Naive thymus-derived CD8-positive, alpha-beta T cell (primary cell): ENCODE measurements at places on chromosomes 6 and 20.

DNA sequence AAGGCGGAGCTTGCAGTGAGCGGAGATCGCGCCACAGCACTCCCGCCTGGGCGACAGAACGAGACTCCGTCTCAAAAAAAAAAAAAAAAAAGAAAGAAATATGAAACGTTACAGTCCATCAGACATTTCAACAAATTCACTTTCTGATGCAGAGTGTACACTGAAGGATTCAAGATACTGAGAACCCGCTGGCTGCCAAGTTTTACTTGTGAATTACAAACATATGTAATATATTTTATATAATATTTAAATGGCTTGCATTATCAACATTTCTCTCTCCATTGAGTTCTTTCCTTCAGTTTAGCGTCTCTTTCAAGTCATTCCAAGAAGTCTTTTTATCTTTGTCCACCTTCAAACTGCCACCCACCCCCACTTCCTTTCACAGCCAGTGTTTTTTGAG lies 240.9 kb upstream of the RNF217 start:
- no peak for DNase-seq

- no peak for DNase-seq
Measured at GRCh38 chr6:160973311-160974250, 18.0 kb upstream of the MAP3K4 start.

DNA sequence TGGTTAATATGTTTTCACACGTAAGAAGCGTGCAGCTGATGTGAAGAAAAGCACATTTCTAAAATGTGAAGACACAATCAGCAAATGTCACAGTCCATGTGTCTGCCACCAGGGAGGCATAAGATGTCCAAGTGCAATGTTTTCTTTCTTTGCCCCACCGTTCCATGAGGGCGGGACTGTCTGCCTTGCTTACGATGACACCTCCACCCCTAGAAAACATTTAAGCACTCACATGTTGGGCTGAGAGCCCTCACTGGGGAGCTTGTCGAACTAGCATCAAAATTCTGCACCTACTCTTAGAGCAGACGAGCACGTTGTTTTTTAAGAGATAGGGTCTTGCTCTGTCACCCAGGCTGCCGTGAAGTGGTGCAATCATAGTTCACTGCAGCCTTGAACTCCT lies 57.6 kb downstream of the PSMG4 start:
- DNase-seq, result no peak

GRCh38 chr6:96864216-96865054 lies 27.2 kb upstream of the GPR63 start:
- DNase-seq, result no peak

GRCh38 chr6:16471222-16471909 lies 233.0 kb downstream of the GMPR start:
- DNase-seq, result no peak

GRCh38 chr6:118523216-118523615 lies 24.9 kb upstream of the PLN start:
- DNase-seq, result no peak

DNA sequence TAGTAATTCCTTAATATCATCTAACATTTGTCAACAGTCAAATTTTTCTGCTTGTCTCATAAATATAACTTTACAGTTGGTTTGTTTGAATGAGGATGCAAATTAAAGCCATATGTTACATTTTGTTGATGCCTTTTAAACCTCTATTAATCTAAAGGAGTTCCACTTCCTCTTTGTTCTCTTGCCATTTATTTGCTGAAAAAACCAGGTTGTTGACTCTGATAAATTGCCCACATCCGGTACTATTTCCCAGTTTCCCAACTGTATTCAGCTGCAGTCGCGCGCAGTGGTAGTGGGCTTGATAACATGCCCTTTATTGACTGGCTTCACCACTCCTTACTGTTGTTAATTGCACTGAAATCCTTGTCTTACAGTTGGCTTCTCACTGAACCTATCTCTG lies 32.8 kb upstream of the SIRPB2 start:
- DNase-seq, result no peak

DNA sequence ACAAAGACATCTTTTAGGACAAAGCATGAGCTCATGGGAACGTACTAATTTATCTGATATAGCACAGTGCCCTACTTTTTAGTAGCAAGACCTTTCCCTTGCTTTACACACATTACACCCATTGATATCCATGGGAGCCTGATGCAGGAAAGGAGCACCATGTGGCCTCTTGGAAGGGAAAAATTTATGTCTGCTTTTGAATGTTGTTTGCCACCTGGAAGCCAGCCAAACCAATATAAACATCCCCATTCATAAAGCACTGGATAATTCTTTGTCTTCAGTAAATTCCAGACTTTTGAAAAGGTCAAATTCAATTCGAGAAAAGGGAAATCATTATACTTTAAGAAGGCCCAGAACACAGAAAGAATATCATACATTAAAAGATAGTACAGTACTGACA lies 152.3 kb upstream of the BEND6 start:
- no peak for DNase-seq

DNA sequence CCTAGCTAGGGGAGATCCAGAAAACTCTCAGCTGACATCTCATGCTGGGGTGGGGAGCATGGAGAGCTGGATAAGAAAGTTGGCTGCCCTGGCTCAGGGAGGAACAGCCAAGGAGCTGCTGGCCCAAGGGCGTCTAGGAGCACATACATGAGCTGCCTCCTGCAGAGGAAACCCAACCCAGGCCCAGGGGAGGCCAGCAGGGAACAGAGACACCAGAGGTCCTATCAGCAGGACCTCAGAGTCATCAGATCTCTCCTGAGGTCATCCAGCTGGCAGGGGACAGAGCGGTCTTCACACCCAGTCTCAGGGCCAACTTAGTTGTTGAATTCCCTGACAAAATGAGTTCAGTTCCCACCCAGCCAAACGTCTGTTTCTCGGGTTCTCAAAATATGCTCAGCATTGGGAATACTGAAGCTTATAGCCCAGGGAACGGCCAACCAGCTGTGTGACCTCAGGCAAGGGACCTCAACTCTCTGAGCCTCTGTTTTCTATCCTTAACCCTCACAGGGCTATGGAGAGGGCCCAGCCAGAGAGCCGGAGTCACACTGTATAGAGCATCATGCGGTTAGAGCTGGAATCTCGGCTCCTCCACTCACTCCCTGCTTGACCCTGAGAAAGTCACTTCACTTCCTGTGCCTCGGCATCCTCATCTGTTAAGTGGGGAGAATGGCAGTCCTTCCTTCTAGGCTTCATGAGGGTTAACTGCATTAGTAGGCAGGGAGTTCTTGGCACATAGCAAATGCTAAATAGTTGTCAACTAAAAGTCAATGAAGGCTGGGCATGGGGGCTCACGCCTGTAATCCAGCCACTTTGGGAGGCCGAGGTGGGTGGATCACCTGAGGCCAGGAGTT lies 13.8 kb downstream of the ADA start:
- DNase-seq, result no peak

GRCh38 chr6:83883240-83883639 lies 23.8 kb downstream of the CYB5R4 start:
- DNase-seq, result no peak

DNA sequence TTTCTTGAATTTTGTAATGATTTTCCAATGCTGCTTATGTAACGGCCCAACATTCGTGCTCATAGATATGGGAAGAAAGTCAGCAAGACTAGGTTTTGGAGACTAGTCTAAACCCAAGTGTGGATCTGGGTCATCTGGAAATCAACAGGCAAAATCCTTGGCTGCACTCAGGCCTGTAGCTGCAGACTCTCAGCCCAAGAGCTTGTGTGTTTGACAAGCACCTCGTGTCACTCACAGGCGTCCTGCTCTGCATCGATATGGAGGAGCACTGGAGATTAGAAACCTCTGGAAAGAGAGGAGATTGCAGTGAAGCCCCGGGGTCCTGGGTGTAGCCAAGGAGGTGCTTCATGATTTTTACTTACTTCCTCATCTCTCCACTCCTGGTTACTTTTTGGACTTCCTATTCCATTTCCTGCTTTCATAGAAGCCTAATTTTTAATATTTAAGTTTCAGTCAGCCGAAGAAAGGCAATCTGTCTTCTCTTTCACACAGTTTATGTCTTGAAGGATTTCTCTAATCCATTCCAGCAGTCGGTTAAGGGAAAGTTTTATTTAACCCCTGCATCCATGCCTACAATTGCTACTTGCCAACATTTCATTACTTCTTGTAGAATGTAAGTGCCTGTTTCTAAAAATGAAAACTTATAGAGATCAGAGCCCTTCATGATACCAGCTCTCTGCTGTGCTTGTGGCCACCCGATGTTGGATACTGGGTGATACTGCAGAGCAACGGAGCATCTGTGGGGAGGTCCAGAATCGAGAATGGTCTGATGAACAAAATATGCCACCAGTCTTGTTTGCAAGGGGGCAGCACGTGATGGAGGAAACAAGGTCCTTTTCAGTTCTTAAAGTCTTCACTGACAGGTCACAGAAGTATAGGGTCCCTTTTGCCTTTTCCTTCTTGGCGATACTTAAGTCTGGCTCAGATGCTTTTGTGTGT lies 296.3 kb downstream of the QKI start:
- no peak for DNase-seq

DNA sequence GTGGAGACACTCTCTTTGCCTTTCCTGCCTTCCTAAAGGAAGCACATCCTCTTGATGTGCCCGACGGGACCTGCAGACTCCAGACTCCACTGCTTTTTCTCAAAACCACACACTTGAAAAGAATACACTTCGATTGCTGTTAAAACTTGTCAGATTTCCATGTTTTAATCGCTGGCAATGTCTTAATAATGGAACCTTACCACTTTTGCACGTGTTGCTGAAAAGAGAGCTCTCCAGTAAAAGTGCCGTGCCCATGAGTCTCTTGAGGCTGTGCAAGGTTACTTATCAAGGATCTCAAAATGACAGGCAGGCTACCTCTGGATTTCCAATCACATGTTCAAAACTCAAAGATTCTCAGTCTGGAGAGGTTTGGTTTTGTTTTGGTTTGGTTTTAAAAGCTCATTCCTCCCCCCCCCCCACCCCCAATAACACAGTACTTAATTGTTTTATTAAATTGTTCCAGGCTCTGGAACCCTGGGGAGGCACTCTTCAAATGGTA lies 12.0 kb upstream of the TFAP2A start:
- no peak for DNase-seq

DNA sequence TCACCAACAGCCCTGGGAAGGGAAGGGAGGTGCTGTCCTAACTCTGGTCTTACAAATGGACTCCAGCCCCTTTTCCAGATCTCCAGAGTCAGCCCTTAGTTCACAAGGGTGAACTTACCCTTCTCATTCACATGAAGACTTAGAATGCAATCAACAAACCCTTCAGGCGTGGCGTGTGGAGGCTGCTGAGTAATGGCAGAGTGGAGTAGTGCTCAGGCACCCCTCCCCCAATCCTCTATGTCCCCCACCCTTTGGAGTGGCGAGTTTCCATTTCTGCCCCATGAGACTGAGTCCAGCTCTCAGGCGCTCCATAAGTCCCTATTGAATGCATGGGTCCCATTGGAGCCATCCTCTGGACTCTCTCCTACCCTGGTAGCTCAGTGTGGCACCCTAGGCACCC lies 3.3 kb downstream of the SNAI1 start:
- no peak for DNase-seq

DNA sequence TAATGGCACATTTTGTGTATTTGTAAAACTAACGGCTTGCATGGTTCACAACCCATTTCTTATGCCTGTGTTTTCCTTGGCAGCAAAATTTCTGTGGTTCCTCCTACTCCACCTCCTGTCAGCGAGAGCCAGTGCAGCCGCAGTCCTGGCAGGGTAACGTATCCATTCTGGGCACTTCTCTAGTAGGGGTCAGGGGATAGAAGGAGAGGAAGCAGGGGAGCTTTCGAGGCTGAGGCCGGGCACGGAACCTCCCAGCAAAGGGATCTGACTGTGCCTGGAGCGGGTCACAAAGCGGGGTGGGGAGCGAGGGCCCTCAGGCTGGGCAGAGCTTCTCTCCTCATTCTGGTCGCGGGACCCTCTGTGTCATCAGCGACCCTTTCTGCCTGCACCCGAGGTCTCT lies 58.4 kb downstream of the SYTL3 start:
- DNase-seq, result no peak
